ENCODE measurements at places on chromosomes 3 and 15. TPM values are rescaled to one million over a fixed set of nuclear protein-coding genes. Genes with fewer than 3 reads are reported as not detected.

The FEZF2 gene
- not detected for polyA plus RNA-seq

The ACKR4 gene
- polyA plus RNA-seq: not detected

The SLC12A1 gene
- polyA plus RNA-seq: 0.67 TPM

The SEMA6D gene
- 108 TPM for polyA plus RNA-seq

The TAMM41 gene
- polyA plus RNA-seq: 8.2 TPM

The COL8A1 gene
- polyA plus RNA-seq: 0.04 TPM

The TUSC7 gene
- not detected for polyA plus RNA-seq

The ADAMTS9 gene
- 1.2 TPM for polyA plus RNA-seq

The PLA2G4E gene
- not detected for polyA plus RNA-seq

The TMEM207 gene
- not detected for polyA plus RNA-seq

The KIF15 gene
- polyA plus RNA-seq: 5.8 TPM

The EBLN2 gene
- 8.3 TPM for polyA plus RNA-seq

The GABRR3 gene
- polyA plus RNA-seq: not detected

The INKA1 gene
- 1.7 TPM for polyA plus RNA-seq

The ATP13A5 gene
- not detected for polyA plus RNA-seq

The ROPN1 gene
- not detected for polyA plus RNA-seq

The RAB6B gene
- polyA plus RNA-seq: 60.8 TPM

The MEGF11 gene
- 0.18 TPM for polyA plus RNA-seq

The MST1R gene
- 4.2 TPM for polyA plus RNA-seq

The ASB14 gene
- polyA plus RNA-seq: not detected

The GPR171 gene
- polyA plus RNA-seq: not detected

The GPR62 gene
- polyA plus RNA-seq: not detected

The TJP1 gene
- 6.2 TPM for polyA plus RNA-seq

The RAD54L2 gene
- polyA plus RNA-seq: 14.9 TPM

The CA12 gene
- 0.62 TPM for polyA plus RNA-seq

The WDR49 gene
- 1.1 TPM for polyA plus RNA-seq

The EMC7 gene
- 69.6 TPM for polyA plus RNA-seq

The FOXL2NB gene
- not detected for polyA plus RNA-seq

The MAPK6 gene
- polyA plus RNA-seq: 127 TPM

The NTRK3 gene
- 42.3 TPM for polyA plus RNA-seq

The LHFPL4 gene
- polyA plus RNA-seq: 37.4 TPM

The EXOSC7 gene
- polyA plus RNA-seq: 87.5 TPM

The WDR72 gene
- 0.05 TPM for polyA plus RNA-seq

The LXN gene
- polyA plus RNA-seq: not detected

The TLE3 gene
- polyA plus RNA-seq: 27.6 TPM

The TMEM45A gene
- 4.1 TPM for polyA plus RNA-seq

The GOLGA8G gene
- not detected for polyA plus RNA-seq

The ALS2CL gene
- polyA plus RNA-seq: 0.11 TPM

The INSYN1 gene
- polyA plus RNA-seq: 21.3 TPM

The ERC2 gene
- 60.4 TPM for polyA plus RNA-seq

The CASR gene
- polyA plus RNA-seq: not detected

The WDR93 gene
- not detected for polyA plus RNA-seq

The PXYLP1 gene
- 93.9 TPM for polyA plus RNA-seq

The GOLIM4 gene
- polyA plus RNA-seq: 3.2 TPM

The SHC4 gene
- polyA plus RNA-seq: 4.5 TPM

The PPM1M gene
- 1.1 TPM for polyA plus RNA-seq

The ANKUB1 gene
- polyA plus RNA-seq: not detected

The TRIM42 gene
- polyA plus RNA-seq: not detected

The WDR53 gene
- 7.2 TPM for polyA plus RNA-seq

The SPESP1 gene
- polyA plus RNA-seq: not detected

The WDR82 gene
- 163 TPM for polyA plus RNA-seq

Measured in neural cell (in vitro differentiated cells).